ENCODE measurements at places on chromosomes 16 and 17.
A peak's percentile ranks its signal among the peaks of the same experiment; 100 is the strongest.

- no peak for DNase-seq
These were observed 87.2 kb downstream of the CYB561 start for GRCh38 chr17:63358956-63359355.

DNA sequence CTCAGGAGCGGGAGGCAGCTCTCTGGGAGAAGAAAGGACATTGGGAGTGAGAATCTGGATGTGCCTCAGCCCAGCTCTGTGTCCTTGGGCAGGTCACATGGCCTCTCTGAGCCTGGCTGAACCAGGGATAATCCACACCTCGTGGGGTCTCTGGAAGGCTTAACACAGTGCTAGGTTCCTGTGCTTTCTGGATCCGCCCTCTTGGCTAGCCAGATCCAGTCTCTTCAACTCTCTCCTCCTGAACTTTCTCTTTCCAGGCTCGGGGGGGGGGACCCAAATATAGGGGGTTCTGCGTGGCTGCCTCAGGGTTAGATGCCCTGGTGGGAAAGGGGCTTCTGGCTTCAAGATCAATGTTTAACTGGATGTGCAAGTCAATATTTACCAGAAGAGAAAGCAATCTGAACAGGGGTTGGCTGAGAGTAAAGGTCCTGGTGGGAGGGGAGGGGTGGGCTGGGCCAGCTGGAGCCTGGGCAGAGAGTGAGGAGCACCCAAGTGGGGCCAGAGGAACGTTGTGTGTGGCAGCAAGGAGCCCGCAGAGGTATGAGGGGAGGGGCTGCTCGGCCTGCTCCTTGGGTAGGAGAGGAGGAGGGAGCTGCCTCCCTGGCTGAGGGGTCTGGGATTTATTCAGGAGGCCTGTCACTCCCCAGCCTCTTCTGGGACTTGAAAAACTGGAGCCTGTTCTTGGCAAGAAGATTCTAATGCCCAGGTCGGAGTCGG, at the start of gene SERPINF2:
SERPINF2 (plus strand) TSS at position 501 of the 717 bp plus-strand sequence. CDS start 2,125 bp downstream, outside the sequence.
- DNase-seq = no peak

DNA sequence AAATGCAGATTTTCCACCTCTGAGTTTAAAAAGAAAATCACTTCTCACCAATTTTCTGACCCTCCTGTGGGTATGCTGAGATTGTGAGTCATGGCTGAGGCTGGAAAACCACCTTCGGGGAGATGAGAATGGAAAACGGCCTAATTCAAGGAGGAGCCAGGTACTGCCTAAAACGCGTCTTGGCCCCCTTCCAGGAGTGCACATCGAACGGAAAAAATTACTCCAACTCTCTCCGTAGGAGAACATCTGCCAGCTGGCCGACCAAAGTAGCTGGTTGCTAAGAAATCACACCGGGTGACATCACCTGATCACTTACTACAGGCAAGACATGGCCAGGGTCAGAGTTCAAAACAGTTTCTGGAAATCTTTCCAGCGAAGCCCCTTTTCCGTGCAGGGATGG, 107.6 kb downstream of the ZNF423 start:
- no peak for DNase-seq

- DNase-seq = peak; percentile 30
These were observed 224.0 kb downstream of the IRX3 start for GRCh38 chr16:54062361-54063278.

GRCh38 chr17:37761059-37761458, 16.2 kb upstream of the HNF1B start:
- DNase-seq = no peak

- no peak for DNase-seq
These were observed 15.5 kb upstream of the NFATC3 start for GRCh38 chr16:68069511-68070248.

DNA sequence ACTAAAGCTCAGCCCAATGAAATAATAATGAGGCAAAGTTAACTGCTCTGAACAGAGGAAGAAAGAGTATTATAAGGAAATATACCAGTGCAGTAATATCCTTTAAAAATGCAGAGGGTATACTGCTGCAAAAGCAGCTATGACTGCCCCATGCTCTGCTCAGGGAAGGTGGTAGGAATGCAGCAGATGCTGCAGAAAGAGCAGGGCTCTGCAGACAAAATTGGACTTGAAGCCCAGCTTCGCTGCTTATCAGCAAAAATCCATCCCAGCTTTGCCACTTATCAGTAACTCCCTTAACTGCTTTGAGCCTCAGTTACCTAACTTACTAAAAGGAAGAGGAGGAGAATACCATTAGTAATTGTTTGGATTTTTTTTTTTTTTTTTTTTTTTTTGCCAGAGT, 533.8 kb upstream of the CDH5 start:
- no peak for DNase-seq

DNA sequence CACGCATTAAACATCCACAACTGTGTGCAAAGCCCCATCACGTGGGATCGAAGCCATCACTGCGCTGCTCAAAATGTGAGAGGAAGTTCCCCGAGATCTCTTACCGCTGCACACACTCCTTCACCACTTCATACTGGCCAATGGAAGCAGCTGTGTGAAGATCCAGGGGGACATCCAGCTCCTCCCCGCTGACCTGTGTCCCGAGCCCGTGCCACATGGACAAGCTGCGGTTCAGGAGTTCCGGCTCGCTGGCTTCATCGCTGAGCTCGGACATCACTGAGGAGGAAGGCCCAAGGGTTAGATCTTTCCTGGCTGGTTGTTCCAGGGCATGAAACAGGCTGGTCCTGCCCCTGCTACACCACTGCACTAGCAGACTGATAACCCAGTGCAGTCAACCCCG, 4.2 kb downstream of the ANKS3 start:
- DNase-seq = no peak

- DNase-seq = no peak
These were observed 5.0 kb upstream of the SNAI3 start for GRCh38 chr16:88691129-88691813.

GRCh38 chr17:76757256-76757655, 19.3 kb downstream of the MFSD11 start:
- DNase-seq = no peak

GRCh38 chr16:80007231-80007630, 406.7 kb upstream of the MAF start:
- DNase-seq = no peak

DNA sequence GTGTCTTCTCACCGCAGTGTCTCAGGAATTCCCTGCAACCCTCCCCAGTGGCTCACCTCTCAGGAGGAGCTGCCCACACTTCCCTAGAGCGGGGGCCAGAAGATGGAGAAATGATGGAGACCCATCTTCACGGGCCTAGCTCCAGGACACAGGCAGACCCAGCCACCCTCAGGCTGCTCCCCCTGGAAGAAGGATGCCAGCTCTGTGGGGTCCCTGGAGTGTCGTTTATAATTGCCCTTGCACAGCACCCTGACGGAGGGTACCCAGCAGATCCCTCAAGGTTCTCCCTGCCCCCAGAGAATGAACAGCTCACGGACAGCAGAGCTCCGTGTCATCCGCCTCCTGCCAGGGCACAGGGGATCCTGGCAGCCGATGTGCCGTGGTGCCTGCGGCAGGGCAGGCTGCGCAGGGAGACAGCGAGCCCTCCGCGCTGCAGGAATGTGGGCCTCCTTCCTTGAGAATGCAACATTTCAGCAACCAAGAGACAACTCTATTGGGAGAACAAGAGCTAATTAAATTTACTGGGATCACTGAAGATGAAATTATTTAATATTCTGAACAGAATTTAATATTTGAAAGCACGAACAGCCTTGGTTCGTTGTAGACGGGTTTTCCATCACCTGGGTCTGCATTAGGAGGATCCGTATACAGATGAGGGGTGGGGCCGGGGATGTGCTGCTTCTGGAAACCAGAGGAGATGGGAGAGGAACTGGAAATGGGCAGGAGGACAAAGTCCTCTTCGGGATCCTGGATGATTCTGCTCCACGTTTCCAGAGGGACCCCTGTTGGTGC, 21.0 kb upstream of the RBFOX3 start:
- DNase-seq = no peak

DNA sequence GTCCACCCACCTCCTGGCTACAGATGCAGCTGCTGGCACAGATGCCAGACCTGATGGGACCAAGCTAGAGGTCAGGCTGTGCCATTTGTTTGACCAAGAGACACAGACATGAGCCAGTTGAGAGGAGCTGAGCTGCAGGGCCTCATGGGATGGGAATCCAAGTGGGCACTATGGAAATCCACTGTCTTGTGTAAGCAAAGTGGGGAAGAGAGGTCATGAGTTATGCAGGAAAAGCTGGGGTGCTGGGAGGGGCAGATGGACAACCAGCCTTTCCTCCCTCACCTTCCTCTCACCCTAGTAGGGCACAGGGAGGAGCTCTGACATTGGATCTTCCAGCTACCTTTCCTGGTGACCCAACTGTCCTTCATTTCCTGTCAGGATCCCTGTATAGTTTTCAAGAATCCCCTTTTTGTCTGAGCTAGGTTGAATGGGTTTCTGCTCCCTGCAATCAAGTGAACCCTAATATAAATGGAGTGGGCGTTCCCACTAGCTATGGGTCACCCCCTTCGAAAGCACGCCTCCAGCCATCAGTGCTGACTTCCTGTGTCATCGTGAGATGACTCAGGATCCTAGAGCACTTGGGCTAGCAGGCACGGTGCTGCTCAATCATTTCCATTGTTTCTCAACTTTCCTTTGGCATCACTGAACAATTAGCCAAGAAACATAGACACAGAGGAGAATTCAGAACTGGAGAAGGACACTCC, 13.6 kb downstream of the ATPAF2 start:
- peak; percentile 34 for DNase-seq

DNA sequence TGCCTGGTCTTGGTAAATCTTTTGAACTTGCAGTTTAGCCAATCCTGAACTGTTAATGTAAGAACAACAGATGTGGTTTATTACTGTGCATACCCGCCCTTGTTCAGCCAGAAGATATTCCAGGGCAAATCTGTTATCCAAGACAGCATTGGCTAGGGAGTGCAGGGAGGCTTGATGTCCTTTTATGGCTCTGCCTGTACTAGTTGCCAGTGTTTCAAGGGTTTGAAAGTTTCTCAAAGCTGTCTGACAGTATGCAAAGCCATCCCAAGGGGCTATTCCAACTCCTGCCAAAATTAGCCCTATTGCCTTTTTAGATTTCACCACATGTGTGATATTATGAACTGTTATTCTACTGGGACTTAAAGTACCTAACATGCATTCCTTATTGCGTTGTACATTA, 30.1 kb downstream of the LCMT1 start:
- no peak for DNase-seq

GRCh38 chr17:16005636-16006035, 6.0 kb downstream of the TTC19 start:
- DNase-seq = no peak

DNA sequence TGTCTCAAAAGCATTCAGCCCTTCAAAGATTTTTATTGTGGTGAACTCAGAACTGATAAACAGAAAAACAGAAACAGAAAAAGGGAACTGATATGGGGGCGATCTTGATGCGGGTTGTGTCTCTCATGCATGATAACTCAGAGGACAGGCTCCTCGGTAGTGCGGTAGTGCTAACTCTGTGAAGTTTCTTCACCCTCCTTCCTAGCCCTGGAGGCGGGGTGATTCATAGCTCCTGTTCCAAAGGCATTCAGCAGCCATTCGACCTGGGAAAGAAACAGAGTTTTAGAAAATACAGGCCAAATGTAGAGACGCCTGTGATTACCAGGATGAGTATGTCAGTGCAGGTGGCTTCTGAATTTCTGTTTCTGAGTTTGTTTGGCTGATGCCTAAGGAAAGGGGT, 5.5 kb upstream of the MAF start:
- DNase-seq = no peak

- no peak for DNase-seq
These were observed 3.8 kb downstream of the SLX4 start for GRCh38 chr16:3607634-3608033.
